ENCODE measurements at places on chromosomes 2 and 18. TPM values are rescaled to one million over a fixed set of nuclear protein-coding genes. Genes with fewer than 3 reads are reported as not detected.

GRCh38 chr2:36177282-36177681, 178.3 kb upstream of the CRIM1 start:
- DNase-seq = no peak

- DNase-seq = no peak
These were observed 7.7 kb downstream of the LPIN1 start for GRCh38 chr2:11753886-11754699.

TXNDC2 gene
- not detected for total RNA-seq

DNA sequence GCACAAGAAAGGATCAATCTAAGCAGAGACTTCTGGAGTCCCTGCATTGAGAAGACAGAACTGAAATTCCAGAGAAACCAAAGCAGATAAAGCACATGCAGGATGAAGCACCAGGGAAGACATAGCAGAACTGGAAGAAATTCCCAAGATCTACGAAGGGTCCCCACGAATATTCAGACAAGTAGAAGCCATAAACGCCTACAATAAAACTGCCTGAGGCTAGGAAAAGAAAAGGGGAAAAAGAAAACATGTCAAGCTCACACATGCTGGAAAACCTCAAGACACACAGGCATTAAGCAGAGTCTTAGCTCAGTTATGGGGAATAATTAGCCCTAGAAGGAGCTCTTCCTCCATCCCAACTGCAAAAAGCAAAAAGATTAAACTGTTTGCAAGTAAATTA, 171.2 kb downstream of the NBAS start:
- DNase-seq = no peak

GLI2 gene
- 14.4 TPM for total RNA-seq

DNA sequence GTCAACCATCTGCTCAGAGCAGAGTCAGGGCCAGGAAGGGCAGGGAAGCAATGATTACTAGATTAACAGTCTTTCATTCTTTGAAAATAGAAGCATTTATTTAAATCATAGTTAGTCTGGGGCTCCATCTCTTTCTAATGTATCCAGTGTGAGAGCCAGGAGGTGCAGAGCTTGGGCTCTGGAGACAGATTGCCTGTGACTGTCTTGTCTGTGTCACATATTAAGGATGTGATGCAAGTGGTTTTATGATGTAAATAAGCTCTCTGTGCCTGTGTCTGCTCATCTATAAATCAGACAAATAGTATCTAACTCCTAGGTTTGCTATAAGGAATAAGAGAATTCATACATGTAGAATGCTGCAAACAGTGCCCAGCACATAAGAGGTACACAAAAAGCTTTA, 104.9 kb upstream of the TANK start:
- no peak for DNase-seq

DNA sequence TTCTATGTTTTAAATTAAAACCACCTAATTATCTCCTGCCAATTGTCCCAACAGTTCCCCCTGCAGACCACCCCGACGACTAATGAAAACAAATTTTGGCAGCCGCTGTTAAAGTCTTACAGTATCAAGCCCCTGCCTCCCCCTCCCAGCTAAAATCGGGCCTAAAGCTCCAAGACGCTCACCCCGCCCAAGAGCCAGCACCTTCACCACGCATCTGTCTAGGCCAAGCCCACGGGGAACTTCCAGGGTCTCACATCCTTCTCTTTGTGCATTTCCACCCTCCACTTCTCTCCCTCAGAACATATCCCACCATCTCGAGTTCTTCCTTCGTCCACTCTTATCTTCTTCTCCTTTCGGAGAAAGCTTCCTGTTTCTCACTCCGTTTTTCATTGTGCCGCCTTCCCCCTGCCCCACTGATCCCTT, 445 bp downstream of the PRPF40A start:
- DNase-seq = no peak

GRCh38 chr2:30869988-30870387, 62.7 kb upstream of the CAPN13 start:
- no peak for DNase-seq

GRCh38 chr2:88469202-88470114, 17.0 kb upstream of the FOXI3 start:
- no peak for DNase-seq

OR6B3 gene
- total RNA-seq = 8.3 TPM

CFAP65 gene
- total RNA-seq = 0.18 TPM

HOXD10 gene
- 1.9 TPM for total RNA-seq

DNA sequence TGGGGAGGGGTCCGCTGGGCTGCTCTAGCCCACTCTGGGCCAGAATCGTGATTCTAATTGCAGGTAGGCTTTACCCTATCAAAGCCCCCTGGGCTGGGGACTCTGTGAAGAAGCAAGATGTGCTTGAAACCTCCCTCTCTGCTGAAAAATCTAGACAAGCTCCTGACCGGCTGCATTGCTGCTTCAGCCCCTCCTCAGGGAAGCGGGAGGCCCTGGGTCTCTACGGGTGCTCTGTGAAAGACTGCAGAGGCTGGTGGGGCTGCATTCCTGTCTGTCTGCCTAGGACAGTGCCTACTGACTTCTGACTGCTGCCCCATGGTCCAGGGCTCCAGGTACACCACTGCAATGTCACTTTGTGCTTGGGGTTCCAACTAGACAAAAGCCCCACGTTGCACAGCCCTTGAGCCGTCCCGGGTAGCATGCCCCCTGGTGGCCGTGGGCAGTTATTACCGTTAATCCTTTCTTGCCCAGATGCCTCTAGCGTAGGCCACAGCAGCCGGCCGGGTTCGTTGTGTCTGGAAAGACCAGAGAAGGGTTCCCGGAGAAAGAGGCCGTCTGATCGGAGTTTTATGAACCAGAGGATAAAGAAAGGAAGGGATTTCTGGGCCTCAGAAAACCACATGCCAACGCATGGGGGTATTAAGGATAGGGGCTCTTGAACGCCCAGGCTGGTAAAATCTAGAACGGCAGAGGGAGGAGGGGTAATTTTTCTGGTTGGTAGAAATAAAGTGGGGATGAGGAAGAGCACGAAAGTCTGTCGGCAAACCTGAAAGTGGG, 15.9 kb upstream of the C1QL2 start:
- DNase-seq = no peak

DNA sequence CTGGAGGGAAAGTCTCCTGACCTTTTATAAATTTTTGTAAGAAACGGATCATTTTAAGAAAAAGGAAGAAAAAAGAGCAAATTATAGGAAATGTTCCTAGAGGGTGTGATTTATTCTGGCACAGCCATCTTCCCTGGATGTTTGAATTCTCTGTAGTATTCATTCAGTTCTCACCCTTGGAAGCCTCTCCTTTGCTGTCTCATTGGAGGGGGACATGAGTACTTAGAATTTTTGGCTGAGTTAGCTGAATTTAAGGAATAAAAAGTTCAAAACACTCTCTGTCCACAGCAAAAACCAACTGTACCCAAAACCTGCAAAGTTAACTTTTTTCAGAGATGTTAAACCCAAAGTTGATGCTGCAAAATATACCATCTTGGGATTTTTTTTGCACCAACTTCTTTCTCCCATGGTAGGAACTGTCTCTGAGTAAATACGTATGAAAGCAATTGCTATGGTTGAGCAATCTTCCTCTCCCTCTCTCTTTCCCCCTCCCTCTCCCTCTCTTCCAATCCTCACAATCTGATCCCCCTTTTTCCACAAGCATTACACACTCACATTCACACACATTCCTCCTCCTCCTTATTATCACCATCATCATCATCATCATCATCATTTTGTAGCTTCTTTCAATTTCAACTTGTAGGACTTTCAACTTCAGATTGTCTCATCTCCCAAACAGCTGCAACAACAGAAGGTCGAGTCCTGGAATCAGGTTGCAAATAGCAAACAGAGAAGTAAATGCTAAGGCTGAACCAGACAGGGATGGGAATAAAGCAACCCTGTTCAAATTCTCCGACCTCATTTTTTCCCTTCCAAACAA, 183.7 kb downstream of the GFPT1 start:
- DNase-seq = no peak

DNA sequence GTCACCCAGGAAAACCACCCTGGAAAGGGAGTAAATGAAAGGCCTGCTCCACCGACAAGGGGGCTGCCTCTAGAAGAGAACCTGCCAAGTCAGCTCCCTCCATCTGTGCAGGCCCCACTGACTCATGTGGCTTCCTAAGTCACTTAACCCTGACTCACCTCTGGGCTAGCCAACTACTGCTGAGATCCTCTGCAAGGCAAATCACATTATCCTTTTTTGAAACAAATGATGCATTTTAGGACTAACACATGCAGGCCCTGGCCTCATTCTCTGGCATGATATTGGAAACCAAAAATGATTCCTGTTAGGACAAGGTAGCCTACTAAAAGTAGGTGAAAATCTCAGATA, 474.6 kb downstream of the EPHA4 start:
- DNase-seq = no peak

PCARE gene
- 0.53 TPM for total RNA-seq

AP1S3 gene
- total RNA-seq = 5.8 TPM

- DNase-seq = no peak
These were observed 933.6 kb upstream of the SLC39A10 start for GRCh38 chr2:194723446-194723845.

ANKRD53 gene
- 2.2 TPM for total RNA-seq

CGREF1 gene
- total RNA-seq = 4.1 TPM

GREB1 gene
- total RNA-seq = 6.5 TPM

CAB39 gene
- total RNA-seq = 59.5 TPM

GREB1L gene
- total RNA-seq = 2.0 TPM

DSG2 gene
- total RNA-seq = 10.8 TPM

SOX11 gene
- not detected for total RNA-seq

NEUROD1 gene
- total RNA-seq = not detected

GRCh38 chr2:24930768-24931167, 10.7 kb upstream of the ADCY3 start:
- no peak for DNase-seq

MC5R gene
- total RNA-seq = not detected

- no peak for DNase-seq
These were observed 32.8 kb downstream of the FAM124B start for GRCh38 chr2:224369028-224369632.

TLX2 gene
- total RNA-seq = not detected

HTR2B gene
- 1.2 TPM for total RNA-seq

DNA sequence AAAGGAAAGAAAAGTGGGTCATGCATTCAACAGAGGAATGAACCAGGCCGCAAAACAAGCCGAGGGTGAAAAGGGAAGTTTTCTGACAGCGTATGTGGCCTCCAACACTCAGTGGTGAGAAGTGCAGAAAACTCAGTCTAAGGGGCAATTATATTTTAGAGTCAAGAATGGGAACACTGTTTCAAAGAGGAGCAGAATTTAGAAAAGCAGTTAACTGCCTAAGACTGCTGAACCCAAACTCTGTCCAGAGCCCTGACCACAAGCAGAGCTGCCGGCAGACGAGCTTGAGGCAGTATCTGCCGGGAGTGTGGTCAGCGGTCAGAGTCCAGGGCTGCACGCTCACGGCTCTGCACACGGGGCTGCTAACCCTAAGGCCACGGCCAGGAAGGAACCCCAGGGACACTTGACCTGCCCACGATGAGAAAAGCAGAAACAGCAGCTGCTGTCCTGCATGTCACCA, 347.0 kb upstream of the ID2 start:
- no peak for DNase-seq

DNA sequence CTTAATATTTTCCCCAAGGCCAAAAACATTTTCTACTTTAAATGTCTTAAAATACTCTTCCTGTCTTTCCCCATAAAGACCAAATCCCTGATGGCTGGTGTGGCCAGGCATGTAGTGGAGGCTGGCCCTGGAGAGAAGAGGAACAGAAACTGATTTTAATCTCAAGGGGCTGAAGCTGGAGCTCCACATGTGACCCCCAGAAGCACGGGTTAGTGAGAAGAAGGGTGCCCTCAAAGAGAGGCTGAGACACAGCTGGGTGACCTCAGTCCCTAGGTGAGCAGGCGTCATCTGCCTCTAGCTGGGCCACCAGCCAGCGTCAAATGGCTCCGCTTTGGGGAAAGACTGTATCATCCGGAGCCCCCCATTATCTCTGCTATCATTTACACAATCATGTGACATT, 19.3 kb upstream of the TMEM18 start:
- DNase-seq = no peak

DNA sequence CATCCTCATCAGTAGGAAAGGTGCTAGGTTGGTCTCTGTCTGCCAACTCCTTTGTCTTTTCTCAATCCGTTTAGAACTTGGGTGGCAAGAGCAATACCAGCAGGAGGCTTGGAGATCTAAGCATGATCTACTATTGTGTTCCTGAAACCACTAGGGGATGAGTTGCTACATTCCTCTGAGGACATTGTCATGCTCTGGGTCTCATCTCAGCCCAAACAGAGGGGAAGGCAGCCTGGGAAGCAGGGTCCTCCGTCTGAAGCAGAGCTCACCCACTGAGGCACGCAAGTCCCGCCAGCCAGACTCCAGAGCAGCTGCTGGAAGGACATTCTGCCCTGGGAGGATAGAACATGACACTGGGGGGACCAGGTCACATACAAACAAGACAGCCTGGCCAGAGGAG, 162.9 kb downstream of the MTCL1 start:
- no peak for DNase-seq

NYAP2 gene
- total RNA-seq = 0.22 TPM

DNA sequence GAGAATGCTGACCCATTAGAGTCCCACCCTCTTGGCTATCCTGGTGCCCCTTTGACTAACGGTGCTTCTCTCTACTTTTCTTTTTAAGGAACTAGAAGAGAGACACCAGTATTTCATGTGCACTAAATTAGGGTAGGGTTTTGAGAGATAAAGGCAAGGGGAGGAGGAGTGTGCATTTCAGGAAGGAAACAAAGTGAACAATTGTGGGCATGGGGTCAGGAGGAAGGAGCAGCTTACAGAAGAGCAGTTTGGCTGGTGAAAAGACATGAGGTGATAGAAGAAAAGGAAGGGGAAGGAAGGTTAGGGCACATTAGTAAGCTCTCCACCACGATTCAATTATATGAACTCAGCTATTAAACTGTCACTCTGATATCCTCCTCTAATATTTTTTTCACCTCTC, 105.8 kb upstream of the CTAGE1 start:
- no peak for DNase-seq

DNA sequence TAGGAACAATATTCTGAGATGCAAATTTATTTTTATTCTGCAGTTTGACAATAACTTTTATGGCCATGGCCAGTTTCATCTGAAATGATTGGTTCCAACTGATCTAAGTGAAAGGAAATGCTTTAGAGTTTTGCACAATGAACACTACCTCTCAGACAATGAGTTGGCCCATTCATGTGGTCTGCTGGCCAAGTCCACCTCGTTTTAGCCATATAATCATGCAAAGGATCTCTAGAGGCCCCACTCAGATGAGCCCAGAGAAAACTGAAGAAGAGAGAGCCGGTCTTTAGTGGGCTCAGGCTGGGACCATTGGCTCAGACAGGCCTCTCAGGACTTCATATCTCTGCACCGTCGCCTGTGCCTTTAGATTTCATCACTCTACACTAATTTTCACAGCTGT, 254.7 kb downstream of the MREG start:
- no peak for DNase-seq

GRCh38 chr18:50374220-50374752, 560 bp upstream of the SKA1 start:
- DNase-seq = no peak

CCDC121 gene
- 7.6 TPM for total RNA-seq

Measured in sciatic nerve (tissue), 2 donors.